ENCODE measurements at places on chromosomes 3 and 15.

GRCh38 chr15:65337436-65338070 lies 33.1 kb downstream of the RNU5B-1 start:
- DNase-seq = no peak

DNA sequence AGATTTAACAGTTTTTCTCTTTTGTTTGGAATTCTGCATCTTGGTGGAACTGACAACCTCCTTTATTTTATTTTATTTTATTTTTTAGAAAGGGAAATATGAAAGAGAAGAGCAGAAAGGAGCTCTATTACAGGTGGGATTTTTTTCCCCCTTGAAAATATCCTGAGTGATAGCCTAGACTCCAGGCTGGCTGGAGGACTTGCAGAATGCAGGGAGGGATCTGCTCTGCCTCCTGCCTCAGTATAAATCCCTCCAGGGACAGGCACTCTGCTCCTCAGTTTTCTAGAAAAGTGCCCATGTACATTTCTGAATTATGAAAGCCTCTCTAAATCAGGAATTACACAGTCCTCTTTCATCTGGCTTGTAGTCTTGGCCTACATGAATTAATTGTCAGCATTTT lies 173.7 kb downstream of the TMEM108 start:
- DNase-seq = no peak

DNA sequence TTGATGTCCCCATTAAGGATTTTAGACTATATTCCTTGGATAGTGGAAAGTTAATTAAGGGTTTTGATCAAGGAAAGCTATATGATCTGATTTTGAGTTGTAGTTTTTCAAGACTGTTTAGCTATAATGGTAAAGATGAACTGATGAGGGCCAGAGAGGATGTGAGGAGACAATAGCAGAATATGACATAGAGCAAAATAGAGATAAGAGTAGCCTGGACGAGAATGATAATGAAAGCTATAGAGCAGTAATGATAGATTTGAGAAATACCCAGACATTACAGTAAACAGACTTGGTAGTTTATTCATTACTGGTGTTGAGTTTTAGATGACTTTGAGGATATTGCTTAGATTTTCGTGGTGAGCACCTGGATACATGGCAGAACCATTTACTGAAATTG lies 3.8 kb downstream of the SUCNR1 start:
- no peak for DNase-seq

DNA sequence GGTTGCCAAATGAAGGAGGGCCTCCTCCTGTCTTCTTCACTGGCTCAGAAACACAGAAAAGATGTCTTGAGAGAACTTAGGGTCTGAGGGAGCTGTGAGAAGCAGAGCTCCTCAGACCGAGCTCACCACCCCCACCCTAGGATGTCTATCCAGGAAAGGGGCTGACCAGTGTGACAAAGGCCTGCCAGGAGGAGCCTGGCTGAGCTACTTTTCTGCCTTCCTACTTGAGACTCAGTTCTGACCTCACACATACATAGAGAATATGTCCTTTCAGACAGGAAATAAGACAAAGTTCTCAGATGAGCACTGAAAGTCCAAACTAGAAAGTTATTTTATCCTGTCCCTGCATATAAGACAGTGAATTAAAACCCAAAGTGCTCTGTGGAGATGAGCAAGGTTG lies 54.5 kb downstream of the KIF9 start:
- DNase-seq = no peak

DNA sequence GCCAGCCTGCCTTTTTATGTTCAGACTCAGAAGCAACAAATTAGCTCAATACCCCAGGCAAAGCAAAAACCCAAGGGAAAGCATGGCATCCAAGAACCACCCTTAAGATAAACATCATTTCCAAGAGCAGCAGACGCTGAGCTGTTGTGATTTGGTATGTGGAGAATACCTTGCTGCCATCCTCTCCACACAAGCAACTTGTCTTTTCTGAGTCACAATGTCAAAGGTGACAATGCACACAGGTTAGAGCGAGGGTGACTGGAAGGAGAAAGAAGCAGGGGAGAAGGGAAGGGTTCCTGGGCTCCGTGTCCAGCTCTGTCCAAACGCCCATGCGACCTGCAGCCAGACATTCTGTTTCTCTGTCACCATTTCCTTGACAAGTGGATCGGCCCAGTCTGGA lies 6.0 kb downstream of the PCSK6 start:
- no peak for DNase-seq

GRCh38 chr3:71681224-71681668 lies 44.0 kb downstream of the EIF4E3 start:
- peak; percentile 21 for DNase-seq

DNA sequence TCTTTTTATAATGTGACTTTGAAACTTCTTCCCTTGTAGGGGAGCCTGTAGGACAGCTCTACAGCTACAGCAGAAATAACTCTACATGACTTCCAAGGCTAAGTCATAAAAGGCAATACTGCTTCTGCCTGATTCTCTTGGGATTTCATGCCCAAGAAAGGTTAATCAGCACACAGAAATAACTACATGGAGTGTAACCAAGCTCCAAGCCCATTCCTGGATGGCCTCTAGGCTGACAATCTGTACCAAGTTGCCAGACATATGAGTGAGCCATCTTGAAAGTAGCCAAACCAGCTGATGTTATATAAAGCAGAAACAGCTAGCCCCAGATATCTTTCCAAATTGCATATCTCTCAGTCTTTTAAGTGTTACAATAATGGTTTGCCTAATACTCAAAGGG lies 75.8 kb upstream of the OSTN start:
- no peak for DNase-seq

DNA sequence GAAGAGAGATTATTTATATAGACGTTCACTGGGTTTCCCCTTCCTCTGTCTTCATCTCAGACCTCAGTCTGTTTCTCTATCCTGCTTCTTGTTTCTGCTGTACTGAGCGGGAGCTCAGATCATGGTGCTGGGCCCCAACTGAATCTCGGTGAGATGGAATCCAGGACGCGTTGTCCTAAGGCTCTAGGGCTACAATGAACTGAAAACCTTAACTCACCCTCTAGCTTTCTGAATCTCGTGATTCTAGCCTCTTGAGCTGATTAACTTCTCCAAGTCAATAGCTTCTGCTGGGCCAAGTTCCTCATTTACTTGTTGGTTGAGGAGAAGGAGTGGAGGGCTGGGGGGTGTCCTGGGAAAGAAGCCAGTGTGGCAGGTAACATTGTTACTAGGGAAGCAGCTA lies 32.7 kb upstream of the MAP3K13 start:
- DNase-seq = no peak

DNA sequence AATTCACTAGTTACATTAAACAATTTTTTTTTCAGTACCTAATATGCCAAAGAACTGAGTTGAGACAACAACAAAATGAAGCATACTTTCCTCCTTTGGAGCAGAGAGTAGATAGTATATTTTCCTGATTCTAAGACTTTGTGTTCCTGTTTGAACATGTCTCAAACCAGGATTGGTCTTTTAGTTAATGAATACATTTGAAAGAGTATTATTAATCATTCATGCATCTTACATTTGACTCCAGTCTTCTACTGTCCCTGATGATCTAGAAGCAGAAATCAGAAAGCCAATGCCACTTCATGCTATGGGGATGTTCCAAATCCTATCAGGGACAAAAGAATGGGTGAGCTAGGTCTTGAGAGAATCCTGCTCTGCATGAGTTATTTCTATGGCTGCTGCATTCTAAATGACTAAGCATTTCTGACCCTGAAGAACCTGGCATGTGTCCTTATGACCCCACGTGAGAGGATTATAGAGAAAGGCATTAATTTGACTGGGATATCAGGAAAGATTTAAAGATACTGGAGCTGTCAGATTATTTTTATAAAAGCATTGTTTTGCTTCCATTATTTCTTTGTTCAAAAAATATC lies 32.9 kb upstream of the MBNL1 start:
- no peak for DNase-seq

GRCh38 chr3:195802795-195803194 lies 8.9 kb downstream of the MUC4 start:
- DNase-seq = no peak
